ENCODE measurements at places on chromosomes 5 and 9.

GRCh38 chr9:21119093-21119770 is 22.4 kb downstream of the IFNW1 start:
- no peak for DNase-seq

DNA sequence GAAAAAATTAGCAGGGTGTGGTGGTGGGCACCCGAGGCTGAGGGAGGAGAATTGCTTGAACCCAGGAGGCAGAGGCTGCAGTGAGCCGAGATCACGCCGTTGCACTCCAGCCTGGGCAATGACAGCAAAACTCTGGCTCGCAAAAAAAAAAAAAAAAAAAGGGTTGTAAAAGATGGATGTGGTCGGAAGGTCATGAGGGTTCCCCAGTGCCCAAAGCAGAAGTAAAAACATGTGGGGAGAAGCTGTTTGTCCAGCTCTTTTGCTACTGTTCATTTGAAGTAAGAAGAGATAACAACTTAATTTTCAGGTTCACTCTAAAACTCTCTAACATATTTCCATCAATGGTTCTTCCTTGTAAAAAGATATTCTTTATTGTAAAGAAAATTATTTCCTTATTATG is 57.1 kb upstream of the GOLPH3 start:
- no peak for DNase-seq

DNA sequence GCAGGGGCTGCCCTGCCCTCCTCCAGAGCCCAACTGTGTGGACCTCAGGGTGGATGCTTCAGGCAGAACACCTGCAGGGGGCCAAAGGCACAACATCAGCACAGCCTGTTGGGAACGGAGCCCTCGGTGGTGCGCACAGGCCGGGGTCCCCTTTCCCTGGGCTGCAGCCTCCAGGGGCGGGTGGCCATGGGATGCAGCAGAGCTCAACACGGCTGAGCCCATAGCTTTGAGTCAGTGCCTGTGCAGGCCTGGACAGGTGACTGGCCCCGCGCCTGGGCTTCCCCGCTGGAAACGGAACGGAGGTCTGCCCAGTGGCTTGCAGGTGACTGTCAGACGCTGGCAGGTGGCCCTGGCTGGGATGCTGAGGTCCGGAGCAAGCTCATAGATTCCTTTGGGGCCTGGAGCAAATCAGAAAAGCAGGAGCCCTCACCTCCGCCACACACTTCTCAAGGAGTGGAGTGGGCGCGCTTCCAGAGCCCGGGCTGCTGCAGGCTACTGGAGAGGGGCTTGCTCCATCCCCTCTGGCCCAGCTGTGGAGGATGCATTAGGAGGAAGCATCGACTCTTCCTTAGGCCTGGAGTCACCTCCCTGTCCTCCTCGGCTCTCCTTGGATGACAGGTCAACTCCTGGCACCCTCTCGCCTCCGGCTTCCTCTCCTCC is 69.8 kb upstream of the RNU6ATAC start:
- no peak for DNase-seq

GRCh38 chr9:94881023-94881422 is 154.5 kb downstream of the AOPEP start:
- no peak for DNase-seq

- no peak for DNase-seq
Measured at GRCh38 chr5:133356396-133356983, 255.9 kb downstream of the FSTL4 start.

DNA sequence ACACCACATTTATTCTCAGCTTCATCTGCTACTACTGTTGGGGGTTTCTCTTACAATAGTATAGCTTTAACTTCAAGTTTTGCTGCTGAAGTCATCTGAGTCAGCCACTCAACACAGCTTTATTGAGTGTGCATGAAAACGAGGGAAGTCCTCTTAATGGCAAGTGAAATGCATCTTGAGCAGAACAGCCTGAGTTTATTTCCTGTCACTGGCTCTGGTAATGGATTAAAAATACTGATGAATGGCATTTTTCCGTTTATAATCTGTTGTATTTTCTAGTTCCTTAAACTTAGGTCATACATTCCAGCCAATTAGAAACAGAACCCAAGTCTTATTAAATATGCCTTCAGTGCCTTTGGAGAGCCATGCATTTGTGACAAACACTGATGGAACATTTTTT is 238.6 kb downstream of the SLF1 start:
- DNase-seq: no peak

Data from NCI-H748 treated with DMSO at 0.1 percent for 48 hours (cell line).